H7 (cell line): ENCODE measurements at places on chromosomes 5 and 9.
A peak's percentile ranks its signal among the peaks of the same experiment; 100 is the strongest.

- no peak for DNase-seq
Measured at GRCh38 chr5:6804766-6805501, 91.7 kb downstream of the TENT4A start.

DNA sequence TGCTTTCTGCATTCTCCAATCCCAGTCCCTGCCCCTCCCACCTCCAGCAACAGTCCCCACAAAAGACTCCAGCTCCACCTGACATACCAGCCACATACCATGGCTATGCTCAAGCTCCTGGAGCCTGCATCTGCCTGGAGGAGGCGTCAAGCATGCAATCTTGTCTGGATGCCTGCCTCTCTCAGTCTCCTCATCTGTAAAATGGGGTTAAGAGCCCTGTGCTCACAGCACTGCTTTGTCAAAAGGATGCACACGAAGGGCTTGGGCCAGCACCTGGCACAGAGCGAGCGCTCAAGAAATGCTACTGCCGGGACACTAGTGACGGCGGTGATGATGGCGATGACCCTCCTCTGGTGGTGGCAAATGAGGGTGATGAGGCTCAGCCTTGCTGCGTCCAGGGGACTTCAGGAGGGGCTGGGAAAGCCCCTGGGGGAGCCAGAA lies 202.9 kb upstream of the IER5L start:
- peak; percentile 79 for DNase-seq

- no peak for DNase-seq
Measured at GRCh38 chr9:4113711-4114110, 186.2 kb downstream of the GLIS3 start.

- DNase-seq: no peak
Measured at GRCh38 chr5:177588413-177588909, 3.5 kb upstream of the TMED9 start.

DNA sequence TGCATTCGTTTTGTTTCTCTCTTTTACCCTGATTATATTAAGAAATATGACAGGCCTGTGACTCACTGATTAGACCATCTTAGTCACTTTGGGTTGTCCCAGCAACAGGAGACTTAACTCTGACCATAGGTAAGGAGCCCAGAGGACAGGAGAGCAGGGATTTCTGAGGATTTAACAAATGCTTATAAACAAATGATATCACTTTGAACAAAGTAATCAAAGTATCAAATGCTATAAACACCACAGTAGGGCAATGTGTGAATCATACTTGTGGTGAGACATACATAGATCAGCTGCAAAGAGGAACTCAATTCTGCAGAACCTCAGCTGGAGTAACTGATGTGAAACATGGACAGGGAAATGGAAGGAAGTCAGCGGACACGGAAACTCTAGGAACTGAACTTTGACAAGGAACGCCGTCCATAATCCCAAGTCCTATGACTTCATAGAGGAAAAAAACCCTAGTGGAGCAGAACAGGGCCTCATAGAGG lies 190.6 kb upstream of the MSX2 start:
- DNase-seq: no peak

- DNase-seq: no peak
Measured at GRCh38 chr9:89719202-89719601, 114.4 kb downstream of the GADD45G start.

DNA sequence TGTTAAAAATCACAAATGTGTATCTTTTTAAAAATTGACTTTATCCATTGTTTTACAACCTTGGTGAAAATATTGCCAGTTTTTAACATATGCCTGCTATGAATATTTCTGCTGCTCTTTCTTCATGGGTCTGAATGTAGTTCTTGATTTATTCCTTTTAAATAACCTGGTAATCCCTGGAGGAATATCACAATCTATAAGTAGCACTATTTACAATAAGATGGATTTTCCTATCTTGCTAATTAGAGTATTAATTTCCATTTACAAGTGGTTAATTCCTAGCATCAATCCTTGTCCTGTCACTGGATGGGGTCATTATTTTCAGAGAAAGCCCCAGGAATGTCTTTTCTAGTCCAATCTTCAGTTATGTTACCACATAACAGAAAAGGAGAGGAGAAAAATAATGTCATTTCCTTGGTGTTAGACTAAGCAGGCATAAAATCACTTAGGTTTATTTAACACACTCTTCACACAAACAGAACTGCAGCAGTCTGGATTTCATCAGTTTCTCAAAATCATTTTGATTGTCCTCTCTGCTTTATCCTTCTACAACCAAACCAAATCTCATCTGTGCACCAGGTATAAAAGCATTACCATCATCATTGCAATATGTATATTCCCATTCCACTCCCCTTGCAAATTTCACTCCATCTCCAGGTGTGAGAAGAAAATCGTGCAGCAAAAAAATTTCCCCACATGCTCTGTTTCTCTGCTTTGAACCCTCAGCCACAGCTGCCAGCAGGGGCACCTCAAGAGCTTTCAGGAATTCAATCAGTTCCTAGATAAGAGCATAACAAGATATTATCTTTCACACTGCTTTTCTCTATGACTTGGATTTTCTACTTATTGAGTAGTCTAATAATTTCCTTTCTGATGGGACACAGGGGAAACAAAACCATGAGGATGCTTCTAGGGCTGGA lies 204.1 kb downstream of the SEC61B start:
- DNase-seq: no peak

DNA sequence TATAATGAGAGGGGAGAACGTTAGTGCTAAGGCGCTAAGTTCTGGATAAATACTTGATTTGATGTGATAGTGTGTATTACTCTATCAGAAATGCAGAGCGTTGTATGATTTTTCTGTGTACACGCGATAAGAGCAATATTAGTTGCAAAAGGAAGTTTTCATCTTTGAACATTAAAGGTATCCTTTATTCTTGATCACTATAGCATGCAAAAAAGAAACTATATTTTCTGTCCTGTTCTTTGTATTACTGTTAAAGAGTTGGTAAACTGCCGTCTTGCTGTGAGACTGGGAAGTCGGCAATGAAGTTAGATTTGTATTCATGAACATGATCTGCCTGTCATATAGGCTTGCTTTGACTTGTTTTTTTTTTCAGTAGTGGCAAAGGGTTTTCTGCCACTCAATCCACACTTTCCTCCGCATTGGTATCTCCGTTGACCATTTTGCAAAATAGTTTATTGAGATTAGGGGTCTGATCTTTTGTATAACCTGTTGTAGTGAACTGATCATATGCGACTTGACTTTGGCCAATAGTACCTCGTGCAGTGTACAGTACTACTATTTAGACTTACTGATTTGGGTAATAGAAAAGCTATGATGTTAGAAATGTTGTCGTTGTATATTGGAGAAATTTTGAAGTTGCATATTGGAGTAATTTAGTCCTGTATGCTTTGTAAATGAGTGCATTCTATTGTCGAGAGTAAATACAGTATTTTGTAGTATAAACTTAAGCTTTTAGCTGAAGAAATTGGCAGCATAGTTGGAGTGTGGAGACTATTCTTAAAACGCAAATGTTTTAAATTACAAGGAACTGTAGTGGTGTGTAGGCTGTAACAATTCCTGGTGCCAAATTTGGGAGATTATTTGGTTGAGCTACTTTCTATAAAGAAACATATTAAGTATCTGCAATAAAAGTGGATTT lies 1.7 kb downstream of the DENND4C start:
- DNase-seq: no peak

DNA sequence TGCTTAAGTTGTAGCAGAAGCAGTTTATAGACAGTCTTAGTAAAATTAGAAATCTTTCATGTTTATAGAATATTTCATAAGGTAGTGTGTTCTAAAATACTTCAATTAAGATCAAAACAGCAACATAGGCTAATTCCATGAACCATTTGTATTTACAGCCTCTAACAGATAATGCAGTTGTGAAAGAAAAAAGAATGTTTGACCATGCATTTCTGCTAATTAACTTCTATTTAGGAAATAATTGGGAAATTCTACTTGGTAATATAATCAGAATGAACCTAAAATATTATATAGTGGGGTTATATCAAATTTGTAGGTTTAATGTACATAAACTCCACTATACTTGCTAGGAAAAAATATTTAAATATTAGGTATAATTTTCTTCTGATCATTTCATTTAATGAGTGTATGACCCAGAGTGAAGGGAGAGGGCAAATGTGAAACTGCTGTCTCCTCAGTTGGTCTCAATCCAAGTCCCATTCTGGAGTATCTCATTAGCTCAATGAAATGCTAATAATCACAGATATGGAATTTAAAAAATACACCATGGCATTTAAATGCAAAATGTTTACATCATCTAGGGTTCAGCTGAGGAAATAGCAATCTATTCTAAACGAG lies 34.9 kb downstream of the ALDH1A1 start:
- DNase-seq: no peak

GRCh38 chr5:161544350-161544765 lies 2.2 kb downstream of the GABRB2 start:
- peak; percentile 48 for DNase-seq

DNA sequence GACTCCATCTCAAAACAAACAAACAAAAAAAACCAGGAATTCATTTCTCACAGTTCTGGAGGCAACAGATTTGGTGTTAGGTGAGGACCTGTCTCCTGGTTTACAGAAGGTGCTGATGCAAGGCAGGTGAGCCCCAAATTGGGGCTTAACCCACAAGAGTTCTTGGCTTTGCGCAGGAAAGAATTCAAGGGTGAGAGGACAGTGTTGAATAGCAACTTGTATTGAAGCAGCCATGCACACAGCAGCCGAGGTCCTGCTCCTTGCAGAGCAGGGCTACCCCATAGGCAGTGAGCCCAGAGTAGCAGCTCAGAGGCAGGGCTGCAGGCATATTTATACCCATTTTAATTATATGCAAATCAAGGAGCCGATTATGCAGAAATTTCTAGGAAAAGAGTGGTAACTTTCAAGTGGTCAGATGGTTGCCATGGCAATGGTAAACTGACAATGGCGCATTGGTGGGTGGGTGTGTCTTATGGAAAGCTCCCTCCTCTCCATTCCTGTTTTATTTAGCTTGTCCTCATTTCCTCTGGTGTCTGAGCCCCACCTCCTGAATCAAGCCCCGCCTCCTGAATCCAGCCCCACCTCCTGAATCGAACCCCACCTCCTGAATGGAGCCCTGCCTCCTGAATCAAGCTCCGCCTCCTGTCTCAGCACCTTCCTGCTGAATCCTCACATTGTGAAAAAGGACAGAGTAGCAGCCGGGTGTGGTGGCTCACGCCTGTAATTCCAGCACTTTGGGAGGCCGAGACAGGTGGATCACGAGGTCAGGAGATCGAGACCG lies 34.5 kb upstream of the COL5A1 start:
- peak; percentile 78 for DNase-seq

GRCh38 chr9:17481565-17481964 lies 97.3 kb upstream of the SH3GL2 start:
- peak; percentile 5 for DNase-seq

GRCh38 chr9:99808454-99808853 lies 13.2 kb upstream of the NR4A3 start:
- DNase-seq: no peak

DNA sequence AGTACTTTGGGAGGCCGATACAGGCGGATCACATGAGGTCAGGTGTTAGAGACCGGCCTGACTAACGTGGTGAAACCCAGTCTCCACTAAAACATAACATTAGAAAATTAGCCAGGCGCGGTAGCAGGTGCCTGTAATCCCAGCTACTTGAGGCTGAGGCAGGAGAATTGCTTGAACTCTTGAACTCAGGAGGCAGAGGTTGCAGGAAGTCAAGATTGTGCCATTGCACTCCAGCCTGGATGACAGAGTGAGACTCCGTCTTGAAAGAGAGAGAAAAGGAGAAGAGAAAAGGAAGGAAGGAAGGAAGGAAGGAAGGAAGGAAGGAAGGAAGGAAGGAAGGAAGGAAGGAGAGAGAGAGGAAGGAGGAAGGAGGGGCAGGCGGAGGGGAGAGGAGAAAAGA lies 45.1 kb downstream of the MYO10 start:
- no peak for DNase-seq

DNA sequence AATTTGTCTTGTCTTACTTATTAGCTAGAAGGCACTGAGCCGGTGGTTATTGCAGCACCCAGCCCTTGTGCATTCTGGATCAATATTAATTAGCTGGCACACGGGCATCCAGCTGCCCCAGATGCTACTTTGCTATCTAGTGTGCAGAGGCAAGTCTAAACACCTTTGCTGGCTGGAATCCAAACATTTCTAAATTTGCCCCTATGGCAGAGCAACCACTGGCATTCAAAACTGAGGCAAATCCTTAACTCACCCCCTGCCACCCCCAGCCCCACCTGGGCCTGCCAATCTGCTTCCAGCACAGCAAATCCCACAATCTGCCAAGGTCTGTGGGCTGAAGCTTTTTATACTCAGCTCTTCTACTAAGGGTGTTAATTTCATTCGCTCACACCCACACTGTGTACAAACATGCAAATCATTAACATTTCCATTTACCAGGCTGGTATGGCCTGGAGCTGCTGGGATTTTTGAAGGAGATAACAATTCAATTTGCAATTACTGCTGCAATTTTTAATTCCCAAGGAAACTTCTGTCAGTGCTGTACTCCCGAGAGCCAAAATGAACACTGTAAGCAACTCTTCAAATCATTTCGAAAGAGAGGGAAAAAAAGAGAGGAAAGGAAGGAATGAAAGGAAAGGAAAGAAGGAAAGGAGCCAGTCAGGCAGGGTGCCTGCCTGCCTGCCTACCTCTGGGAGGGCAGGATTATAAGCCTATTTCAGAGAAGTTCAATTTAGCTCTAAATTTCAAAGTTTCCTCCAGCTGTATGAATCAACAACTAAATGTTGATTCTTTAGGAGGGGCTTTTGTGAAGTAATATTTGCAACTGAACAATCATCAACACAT lies 35.5 kb downstream of the RAPGEF1 start:
- no peak for DNase-seq

DNA sequence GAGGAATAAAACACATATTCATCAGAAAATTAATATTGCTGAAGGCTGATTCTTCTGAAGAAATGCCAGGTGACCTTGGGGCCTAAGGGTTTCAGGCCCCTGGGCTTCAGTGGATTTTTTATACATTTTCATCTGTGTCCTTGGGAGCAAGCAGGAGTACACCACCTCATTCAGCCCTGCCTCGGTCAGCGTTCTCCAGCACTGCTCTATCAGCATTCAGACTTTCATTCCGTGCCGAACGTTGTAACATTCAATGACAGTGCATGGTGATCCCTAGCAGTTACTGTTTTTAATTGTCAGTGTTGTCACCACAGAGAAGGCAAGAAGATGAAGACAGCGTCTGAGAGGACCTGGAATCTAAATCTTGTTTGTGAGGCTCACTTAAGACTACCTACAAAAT lies 490.4 kb downstream of the DNAH5 start:
- DNase-seq: no peak

- no peak for DNase-seq
Measured at GRCh38 chr9:129493002-129493705, 127.7 kb downstream of the C9orf50 start.

DNA sequence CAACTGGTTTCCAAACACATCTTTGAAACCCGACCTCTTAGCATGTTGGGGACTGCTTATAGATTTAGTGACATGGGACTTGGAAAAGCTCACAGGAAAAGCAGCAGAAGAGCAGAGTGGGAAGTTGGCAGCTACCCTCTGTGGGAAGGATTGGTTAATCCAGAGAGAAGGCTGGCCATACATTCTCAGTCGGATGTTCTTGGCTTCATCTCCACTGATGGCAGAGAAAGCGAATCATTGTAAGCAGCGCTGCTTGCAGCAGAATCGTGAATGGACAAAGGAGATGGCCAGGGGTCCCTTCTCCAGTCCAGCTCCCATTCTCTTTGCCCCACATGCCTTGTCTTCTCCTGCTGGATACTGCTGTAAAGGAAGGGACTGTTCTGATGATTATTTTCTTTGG lies 62.7 kb downstream of the MEGF10 start:
- DNase-seq: no peak

GRCh38 chr9:104841601-104842141 lies 77.7 kb downstream of the NIPSNAP3B start:
- DNase-seq: no peak
